ENCODE measurements at places on chromosomes 3 and 15.

- DNase-seq: no peak
Observed at GRCh38 chr15:51356983-51357382, 15.5 kb downstream of the GLDN start.

DNA sequence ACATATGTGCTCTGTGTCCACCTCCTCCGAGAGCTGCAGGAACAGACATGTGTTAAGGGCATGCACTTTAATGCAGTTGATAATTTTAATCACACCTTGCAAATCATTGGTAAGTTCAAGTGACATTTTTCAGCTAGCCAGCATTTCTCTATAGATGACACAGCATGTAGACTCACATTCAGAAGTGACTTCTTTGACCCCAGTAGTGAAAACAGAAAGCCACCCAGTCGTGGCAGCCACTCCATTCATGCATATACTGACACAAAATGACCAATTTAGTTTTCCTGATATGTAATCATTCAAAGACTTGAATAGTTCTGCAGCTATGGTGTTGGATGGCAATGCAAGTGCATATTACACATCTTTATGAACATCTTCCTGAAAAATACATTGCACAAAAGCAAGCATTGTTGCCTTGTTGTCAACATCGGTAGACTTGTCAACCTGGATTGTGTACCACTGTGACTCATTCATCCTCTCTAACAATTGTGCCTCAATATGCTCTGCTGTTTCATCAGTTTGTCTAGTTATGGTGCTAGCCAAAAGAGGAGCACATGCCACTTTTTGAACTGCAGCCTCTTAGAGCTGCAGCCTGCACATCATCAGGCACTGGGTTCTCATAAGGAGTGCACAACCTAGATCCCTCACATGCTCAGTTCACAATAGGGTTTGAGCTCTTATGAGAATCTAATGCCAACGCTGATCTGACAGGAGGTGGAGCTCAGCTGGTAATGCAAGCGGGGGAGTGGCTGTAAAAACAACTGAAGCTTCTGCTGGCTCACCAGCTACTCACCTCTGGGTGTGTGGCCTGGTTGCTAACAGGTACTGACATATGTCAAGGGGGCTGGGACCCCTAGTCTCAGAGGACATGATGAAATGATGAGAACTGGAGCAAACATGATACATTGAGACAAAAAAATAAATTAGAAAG is 622.0 kb downstream of the PYDC2 start:
- DNase-seq: no peak

DNA sequence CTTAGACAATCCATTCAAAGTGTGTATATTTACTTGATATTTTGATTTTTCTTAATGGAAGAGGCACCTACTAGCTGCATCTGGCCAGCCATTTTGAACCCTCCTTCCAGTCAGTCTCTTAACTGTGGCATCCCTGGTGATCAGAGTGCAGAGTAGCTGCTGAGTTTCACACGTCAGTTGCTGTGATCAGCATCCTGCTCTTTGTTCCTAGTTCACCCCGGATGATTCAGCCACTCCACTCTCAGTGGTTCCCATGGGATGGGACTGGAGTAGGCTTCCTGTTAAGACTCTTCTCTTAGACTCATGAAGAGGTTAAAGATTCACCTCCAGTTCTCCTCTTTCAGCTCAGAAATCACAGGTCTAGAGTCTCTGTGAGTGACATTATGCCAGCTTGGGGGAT is 75.8 kb downstream of the STXBP5L start:
- DNase-seq: no peak

DNA sequence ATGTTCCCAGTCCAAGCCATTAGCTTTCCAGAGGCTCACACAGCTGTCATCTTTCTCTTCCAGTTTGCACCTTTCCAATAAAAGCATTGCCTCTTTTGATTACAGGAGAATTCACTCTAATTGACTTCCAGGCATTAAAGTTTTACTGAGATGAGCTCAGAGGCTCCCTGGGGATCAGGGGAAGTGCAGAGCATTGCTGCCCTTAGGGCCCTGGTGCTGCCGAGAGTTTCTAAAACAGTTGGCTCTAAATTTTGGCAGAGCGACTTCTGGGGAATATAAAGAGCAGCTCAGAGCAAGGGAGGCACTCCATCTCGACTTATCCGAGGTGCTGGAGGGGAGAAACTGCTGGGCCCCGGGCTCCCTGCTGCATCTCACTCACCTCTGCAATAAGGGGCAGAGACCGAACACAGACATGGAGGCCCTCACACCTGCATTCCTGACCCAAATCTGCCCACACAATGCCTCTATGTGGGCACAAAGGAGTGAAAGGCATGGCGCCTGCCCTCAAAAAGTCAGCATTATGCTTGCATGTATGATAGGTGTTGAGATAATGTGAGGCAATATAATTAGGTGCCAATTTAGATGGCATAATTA is 61.7 kb downstream of the SCN11A start:
- DNase-seq: no peak

GRCh38 chr15:68252925-68253534 is 23.5 kb upstream of the CLN6 start:
- DNase-seq: no peak

DNA sequence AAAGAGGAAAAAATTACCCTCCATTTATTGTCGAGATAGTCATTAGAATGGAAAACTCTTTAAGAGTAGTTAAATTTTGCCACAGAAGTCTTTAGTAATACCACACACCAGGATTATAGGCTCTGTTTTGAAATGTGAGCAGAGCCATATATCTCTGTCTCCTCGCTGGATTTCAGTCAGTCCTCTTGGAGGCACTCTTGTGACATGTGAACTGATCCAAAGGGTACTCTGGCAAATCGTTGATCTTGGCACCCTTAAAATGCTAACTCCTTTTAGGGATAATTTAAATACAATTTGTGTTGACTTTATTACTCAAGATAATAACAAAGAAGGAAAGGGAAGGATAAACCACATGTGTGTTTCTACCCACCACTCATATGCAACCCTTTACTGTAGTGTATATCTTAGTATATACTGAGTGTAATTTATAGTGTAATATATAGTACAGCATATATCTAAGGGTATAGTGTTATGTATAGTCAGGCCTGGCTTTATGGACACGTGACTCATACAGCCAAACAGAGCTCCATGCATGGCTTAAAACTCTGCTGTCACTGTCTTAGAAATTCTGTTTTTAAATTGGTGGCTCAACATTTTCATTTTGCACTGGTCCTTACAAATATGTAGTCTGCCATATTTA is 12.3 kb upstream of the KPNA4 start:
- no peak for DNase-seq

- DNase-seq: no peak
Observed at GRCh38 chr15:96146726-96147125, 183.8 kb upstream of the NR2F2 start.

GRCh38 chr3:63521657-63522056 is 130.8 kb upstream of the SNTN start:
- DNase-seq: no peak

- no peak for DNase-seq
Observed at GRCh38 chr15:88906551-88906950, 6.6 kb downstream of the MFGE8 start.

DNA sequence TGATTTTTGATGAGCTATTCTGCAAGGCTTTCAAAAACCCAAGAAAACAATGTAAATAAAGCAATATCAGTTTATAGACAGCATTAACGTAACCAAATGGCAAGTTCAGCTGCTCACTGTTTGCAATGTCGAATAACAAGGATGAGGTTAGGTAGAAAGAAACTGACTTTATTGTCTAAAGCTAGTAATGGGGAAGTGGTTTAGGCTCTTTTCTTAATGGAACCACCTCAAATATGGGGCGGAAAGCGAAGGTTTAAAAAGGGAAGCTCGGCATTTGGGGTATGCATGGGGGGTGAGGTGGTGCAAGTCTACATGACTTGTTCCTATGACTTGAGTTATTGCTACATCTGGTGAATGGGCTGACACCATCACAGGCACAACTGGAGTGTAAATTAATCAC is 1060.2 kb downstream of the NSUN3 start:
- no peak for DNase-seq

GRCh38 chr3:126948980-126949535 is 33.9 kb upstream of the PLXNA1 start:
- no peak for DNase-seq

DNA sequence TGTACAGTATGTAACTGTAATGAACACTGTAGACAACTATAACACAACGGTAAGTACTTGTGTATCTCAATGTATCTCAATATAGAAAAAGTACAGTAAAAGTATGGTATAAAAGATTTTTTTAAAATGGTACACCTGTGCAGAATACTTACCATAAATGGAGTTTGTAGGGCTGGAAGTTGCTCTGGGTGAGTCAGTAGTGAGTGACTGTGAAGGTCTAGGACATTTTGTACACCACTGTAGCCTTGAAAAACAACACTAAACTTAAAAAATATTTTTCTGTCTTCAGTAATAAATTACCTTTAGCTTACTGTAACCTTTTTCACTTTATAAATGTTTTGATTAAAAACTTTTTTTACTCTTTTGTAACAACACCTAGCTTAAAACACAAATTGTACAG is 142.9 kb downstream of the ATG7 start:
- DNase-seq: no peak

DNA sequence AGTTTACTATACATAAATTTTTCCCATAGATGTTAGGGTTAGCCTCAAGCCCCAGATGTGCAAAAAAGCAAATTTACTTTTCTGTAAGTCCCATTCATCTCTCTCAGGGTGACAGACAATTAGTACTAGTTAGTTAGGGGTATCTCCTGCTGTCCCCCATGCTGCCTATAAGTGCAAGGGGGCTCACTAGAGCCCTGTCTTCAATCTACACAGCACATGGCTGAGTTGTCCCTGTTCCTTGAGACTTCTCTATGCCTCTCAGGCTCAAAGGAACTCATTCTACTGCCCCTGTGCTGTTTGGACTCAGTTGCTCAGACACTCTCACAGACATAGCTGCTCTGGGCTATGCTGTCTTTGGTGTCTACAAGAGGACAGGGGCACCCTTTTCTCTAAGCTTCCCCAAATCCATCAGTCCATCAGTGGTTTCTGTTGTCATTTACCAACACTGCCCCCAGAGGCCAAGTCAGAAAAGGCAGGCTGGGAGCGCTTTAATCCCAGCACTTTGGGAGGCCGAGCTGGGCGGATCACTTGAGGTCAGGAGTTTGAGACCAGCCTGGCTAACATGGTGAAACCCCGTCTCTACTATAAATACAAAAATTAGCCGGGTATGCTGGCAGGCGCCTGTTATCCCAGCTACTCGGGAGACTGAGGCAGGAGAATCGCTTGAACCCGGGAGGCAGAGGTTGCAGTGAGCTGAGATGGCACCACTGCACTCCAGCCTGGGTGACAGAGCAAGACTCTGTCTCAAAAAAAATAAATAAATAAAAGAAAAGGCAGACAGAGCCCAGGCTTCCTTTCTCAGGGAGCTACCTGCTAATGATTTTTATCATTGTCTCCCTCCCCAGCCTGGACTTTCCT is 31.4 kb upstream of the PRTG start:
- DNase-seq: peak; percentile 1

DNA sequence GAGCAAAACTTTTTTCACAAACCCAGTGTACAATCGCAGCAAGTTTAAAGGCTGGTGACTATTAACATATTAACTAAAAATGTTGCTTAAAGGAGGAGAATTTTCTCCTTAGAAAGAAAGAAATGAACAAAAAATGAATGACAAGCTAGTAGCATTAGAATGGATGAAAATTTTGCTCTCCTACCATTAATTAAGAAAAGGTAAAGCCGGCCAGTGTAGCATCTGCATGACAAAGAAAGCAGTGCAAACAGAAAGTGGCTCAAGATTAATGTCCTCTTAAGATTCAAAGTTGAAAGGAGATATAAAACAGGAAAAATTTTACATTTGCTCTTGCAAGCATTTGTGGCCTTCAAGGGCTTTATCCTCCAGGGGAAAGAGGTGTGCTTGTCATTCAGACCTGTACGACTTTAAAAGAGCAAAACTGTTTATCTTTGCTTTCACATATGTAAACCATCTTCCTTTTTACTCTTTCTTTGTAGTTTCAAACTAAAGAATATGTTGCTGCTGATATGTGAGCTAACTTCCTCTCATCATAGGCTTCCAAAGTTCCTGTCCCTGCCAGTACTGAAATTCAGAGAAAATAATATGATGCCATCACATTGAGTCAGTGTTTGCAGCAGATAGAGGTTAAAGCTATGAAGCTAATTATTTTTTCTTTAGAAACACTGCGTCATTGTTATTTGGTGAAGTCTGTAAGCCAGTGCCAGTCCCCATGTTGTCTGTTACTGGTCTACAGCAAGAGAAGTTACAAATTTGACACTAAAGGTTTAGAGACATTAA is 439.1 kb upstream of the GRM7 start:
- no peak for DNase-seq

GRCh38 chr3:87390821-87391220 is 114.4 kb upstream of the POU1F1 start:
- no peak for DNase-seq

DNA sequence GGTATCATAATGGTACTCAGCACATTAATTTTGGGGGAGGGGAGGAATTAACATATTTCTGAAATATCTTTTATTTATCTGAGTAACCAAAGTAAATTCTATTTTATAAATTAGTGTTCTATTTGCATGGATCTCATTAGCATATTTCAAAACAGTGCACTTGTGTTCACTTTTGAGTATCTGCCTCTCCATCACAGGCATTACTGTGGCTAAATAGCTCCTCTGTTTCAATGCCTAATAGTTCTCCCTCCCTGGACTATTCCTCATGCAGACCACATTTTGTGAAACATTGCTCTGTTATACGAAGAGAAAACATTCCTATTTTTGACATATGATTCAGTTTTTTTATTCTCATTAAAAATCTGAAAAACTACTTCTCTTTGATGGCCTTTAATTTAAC is 1127.8 kb downstream of the TUSC7 start:
- DNase-seq: no peak

GRCh38 chr15:39860200-39860599 is 59.9 kb downstream of the GPR176 start:
- no peak for DNase-seq

DNA sequence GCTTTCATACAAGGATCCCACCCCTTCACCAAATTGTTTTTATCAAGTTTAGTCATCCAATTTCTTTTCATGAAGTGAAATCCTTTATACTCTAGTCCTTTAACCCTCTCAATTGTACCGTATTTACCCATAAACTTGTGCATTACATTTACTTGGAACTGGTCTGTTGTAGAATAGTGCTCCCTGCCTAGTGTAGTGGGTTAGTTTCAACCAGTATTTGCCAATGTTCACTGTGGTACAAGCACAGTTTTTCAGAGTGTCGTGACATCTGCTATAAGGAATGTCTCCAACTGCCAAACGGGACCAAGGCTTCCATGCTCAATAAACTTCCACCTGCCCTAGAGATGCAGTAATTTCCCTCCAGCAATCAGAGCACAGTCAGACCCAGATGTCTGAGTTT is 211.9 kb downstream of the KCNAB1 start:
- DNase-seq: no peak

All from activated T-helper 1 cell treated with Interleukin-2 at 50 U/mL for 16 hours (primary cell).